ENCODE measurements at places on chromosomes 2 and 18. TPM values are rescaled to one million over a fixed set of nuclear protein-coding genes. Genes with fewer than 3 reads are reported as not detected.
A peak's percentile ranks its signal among the peaks of the same experiment; 100 is the strongest.

GRCh38 chr18:61901323-61901986 lies 8.6 kb upstream of the RNF152 start:
- DNase-seq: no peak

DNA sequence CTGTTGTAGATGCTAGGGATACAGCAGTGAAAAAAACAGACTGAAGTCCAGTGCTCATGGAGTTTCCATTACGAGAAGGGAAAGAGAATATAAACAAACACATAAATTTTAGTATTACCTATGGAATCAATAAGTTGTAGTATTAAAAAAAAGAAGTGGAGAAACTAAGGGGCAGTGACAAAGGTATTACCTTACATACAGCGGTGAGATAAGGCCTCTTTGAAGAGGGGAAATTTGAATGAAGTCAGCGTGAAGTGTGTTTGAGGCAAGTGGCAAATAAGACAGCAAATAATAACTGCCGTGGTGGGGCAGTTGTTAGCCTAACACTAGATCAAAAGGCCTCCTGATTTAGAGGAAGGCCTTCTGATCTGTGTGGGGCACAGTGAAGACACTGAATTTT lies 57.9 kb downstream of the TLK1 start:
- DNase-seq: no peak

- DNase-seq: no peak
Observed at GRCh38 chr2:42073739-42074503, 26.1 kb downstream of the PKDCC start.

ALPI gene
- total RNA-seq: not detected

- DNase-seq: no peak
Observed at GRCh38 chr18:13649397-13650390, 76.7 kb downstream of the FAM210A start.

GRCh38 chr2:215439404-215439803 lies 3.5 kb upstream of the FN1 start:
- DNase-seq: no peak

GRCh38 chr2:45192991-45193390 lies 183.7 kb upstream of the SIX2 start:
- DNase-seq: no peak

DNA sequence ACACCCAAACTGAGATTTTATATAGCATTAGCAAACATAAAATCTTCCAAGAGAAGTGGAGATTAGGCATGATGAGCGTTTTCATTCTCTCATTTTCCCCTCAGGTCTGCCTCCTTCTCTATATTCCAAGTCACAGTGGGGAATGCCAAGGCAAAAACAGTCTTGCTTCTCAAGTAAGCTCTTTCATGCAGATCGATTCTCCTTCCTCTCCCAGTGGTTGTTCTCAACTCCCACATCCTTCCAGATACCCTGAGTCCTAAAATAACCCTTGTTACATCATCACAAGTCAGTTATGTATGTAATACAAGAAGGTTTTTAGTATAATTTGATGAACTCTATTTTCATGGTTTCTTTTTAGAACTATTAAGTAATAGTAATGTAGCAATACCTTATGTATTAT lies 150.6 kb downstream of the TXNL1 start:
- no peak for DNase-seq

DNA sequence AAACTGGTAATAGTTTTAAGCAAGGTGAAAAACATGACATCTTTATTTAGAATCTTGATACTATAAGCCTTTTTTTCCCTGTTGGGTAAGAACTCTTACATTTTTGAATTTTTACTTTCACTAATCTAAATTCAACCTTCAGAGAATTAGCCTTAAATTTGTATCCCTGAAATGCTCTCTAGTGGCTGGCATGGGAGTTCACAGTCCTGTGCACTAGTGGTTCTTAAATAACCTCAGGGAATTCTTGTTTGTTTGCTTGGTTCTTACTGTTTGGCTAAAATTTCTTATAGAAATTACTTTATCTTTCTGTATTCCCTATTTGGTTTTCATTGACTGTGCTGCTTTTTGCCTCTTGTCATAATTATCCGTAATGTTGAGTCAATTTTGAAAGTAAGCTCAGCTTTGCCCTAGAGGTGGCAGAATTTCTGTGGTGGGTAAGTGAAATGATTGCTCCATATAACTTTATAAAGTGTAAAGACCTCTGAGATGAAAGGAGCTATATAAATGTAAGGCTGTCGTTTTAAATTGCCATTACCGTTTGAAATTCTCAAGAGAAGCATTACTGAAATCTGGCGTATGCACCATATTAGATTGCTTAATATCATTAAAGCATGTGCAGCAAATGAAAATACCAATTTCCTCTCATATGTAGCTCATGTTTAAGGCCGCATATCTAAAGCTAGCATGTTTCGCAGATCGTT lies 391.3 kb upstream of the FIGN start:
- no peak for DNase-seq

DNA sequence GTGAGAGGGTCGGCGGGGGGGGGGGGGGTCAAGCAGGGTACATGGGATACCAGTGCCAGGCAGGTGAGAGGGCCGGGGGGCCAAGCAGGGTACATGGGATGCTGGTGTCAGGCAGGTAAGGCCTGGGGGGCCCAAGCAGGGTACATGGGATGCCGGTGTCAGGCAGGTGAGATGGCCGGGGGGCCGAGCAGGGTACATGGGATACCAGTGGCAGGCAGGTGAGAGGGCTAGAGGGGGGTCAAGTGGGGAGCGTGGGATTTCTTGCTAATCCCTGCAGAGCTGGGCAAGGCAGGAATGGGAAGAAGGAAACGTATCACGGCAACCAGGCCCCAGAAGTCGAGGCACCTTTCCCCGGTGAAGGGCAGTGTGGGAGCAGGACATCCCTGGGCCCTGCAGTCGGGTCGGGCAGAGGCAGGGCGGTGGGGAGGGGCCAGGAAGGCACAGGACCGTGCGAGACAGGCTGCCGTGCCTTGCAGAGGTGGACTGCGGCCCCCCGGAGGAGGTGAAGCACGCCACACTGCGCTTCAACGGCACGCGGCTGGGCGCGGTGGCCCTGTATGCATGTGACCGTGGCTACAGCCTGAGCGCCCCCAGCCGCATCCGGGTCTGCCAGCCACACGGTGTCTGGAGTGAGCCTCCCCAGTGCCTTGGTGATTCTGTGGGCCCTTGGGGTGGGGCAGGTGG lies 49.3 kb downstream of the MTERF4 start:
- no peak for DNase-seq

DNA sequence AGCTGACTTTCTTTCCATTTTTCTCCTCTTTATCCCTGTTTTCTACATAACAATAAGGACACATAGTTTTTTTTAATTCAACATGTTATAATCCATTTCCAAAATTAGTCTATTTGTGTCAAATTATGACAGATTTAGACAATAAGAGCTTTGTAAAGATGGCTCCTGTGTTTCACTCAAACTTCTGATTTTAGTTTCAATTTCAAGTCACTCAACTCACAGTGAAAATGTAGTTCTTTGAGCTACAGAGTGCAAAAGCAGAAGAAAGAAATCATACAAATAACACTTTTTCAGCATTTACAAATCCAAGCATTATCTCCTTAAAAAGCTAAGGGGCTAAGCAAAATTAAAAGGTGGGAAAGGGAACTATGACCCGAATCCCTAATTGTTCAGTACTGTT lies 340.7 kb upstream of the TRIB2 start:
- no peak for DNase-seq

DNA sequence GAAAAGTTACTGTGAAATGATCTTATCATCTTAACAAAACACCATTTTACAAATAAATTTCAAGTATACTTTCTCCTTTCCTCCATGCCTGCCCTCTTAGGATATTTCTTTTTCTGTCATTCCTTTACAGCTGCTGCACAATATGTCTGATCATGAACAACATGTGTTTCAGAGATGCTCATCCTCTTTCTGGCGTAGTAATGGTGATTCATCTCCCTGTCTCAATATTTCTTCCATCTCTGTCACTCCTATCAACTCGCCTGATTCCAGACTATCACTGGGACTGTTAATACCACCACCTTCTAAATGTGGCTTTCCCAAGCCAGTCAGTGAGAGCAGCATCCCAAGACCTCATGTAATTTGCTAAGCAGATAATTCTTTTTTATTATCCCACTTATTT lies 290.5 kb downstream of the GULP1 start:
- DNase-seq: no peak

IL37 gene
- total RNA-seq: not detected

C2orf15 gene
- 4.9 TPM for total RNA-seq

- no peak for DNase-seq
Observed at GRCh38 chr18:29271501-29271900, 1094.6 kb upstream of the CDH2 start.

DNA sequence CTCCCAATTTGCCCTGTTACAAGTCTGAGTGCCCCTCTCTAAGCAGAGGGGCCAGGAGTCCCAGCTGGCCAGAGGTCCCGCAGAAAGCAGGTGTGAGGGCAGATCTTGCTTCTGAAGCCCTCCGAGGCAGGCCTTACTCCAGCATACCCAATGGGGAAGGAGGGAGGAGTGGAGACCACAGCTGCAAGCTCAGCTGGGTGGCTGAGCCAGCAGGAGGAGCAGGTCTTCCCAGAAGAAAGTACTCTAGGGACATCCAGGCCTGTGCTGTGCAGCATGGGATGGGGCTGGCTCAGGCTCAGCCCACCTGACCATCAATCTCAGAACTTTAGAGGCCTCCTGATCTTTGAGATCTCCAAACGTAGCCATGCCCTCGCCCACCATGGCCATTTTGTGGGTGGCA lies 31.3 kb downstream of the PLB1 start:
- DNase-seq: no peak

- DNase-seq: no peak
Observed at GRCh38 chr2:24826773-24827145, 33.5 kb downstream of the CENPO start.

EMILIN1 gene
- 231 TPM for total RNA-seq

GRCh38 chr2:188345020-188345419 lies 53.3 kb downstream of the GULP1 start:
- DNase-seq: no peak

DNA sequence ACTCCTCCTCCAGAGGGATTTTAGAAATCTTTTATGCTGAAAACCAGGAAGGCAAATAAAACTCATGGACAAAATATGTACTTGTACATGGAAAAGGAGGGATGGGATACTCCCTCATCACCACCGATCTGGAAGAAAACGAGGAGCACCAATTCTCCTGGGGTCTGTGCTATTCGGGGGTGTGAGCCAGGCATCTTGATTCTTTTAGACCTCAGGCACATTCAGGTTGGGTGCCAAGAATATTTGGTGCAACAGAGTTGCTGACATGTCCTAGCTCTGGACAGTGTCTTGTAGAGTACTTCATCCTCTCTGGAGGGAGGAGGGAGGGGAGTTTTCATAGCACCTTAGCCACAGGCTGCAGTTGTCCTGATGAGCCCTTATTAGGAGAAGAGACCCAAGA lies 163.0 kb downstream of the PRKCE start:
- no peak for DNase-seq

FBXO15 gene
- 1.8 TPM for total RNA-seq

GRB14 gene
- 4.7 TPM for total RNA-seq

- no peak for DNase-seq
Observed at GRCh38 chr2:238966072-238966937, 118.4 kb downstream of the TWIST2 start.

GRCh38 chr2:46163804-46164528 lies 133.2 kb upstream of the EPAS1 start:
- DNase-seq: no peak

ANKRD29 gene
- total RNA-seq: 5.6 TPM

DNA sequence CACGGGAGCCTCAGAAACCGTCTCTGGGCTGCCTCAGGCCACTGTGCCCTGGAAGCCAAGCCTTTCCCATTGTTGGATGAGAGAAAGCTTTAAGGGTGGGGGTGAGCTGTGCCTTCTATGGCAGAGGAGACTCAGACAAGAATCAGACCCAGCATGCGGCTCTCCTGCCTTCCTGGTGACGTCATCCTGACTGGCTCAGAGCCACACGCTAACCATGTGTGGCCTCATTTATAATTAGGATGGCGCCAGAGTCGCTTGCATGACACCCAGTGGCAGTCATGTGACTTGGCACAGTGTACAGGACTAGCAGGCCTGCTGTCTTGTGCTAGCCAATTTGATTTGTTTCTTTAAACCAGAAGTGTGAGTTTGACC lies 99.1 kb downstream of the SH3BP4 start:
- peak; percentile 86 for DNase-seq

OTOS gene
- not detected for total RNA-seq

DNA sequence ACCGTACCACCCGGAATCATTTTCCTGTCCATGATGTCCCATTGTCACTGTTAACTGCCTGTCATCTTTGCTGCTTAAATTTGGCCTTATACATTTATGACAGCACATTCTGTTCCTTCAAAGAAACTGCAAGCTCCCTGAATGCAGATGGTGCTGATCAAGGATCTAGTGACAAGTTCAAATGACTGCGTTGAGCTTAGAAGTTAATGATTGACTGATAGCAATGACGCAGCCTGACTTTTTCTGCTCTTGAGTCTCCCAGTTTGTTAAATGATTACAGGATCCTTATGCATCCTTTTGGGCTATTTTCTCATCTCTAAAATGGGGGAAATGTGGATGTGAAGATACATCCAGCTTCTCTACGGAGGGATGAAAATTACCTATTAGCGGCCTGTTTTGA lies 159.0 kb downstream of the DCC start:
- no peak for DNase-seq

DNA sequence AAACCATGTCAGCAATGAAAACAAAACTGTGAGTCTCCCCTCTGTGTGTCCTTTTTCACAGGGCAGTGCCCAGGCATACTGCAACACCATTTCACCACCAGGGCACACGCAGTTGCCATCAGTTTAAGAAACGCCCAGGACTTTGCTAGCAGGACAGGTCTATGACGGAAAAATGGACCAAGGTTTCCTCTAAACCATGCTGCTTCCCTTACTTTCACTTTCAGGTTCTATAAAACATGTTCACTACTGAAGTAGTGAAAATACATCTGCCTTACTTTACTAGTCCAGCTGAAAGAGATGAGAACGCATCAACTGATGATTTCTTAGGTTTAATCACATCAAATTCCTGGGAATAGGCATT lies 110.5 kb downstream of the TCF4 start:
- DNase-seq: no peak

MATN3 gene
- 1.8 TPM for total RNA-seq

MOB1A gene
- total RNA-seq: 107 TPM

GRCh38 chr2:36567711-36568408 lies 30.1 kb downstream of the FEZ2 start:
- DNase-seq: no peak

- no peak for DNase-seq
Observed at GRCh38 chr2:138333677-138334076, 167.9 kb upstream of the SPOPL start.

FBXO48 gene
- 0.41 TPM for total RNA-seq

GRCh38 chr2:106059416-106060065 lies 134.6 kb downstream of the UXS1 start:
- no peak for DNase-seq

GRCh38 chr2:19300961-19301360 lies 57.5 kb downstream of the OSR1 start:
- DNase-seq: no peak

DNA sequence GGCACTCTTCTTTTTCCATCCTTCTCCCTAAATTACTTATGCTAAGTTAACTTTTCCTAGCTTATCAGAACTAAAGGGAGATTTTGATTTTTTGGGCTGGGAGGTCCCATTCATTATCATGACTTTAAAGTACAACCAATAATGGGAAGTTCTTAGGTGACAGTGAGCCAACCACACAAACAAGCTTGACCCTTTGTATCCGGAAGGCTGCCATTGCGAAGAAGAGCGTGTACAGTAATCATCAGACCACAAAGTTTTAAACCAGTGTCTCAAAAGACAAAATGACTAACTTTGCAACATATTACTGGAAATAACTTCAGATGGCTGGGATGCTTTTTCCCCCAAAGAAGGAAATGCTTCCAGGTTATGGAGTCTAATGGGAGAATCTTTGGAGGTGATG lies 298.1 kb downstream of the TGIF1 start:
- DNase-seq: no peak

- DNase-seq: no peak
Observed at GRCh38 chr2:72185206-72185605, 37.5 kb upstream of the CYP26B1 start.
